ENCODE measurements at places on chromosomes 12 and 14.

DNA sequence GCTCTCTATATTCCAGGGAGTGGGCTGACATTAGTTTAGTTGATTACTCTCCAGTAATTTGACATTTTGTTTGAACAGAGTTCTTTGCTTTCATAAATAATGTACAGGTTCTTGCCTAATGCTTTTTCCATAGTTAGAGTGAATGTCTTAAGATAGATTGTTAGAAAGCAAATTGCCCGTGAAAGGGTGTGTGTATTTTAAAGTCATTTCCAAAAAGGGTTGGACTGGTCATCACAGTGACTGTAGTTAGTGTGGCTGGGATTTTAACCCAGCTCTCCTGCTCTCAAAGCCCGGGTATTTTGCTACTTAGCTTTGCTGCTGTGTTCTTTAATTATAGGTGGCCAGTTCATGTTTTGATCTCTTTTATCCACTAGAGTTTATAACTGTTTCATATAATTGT, 74.2 kb downstream of the DNAH10 start:
- DNase-seq = no peak

GRCh38 chr12:128467882-128468281, 200.9 kb downstream of the TMEM132C start:
- DNase-seq = no peak

DNA sequence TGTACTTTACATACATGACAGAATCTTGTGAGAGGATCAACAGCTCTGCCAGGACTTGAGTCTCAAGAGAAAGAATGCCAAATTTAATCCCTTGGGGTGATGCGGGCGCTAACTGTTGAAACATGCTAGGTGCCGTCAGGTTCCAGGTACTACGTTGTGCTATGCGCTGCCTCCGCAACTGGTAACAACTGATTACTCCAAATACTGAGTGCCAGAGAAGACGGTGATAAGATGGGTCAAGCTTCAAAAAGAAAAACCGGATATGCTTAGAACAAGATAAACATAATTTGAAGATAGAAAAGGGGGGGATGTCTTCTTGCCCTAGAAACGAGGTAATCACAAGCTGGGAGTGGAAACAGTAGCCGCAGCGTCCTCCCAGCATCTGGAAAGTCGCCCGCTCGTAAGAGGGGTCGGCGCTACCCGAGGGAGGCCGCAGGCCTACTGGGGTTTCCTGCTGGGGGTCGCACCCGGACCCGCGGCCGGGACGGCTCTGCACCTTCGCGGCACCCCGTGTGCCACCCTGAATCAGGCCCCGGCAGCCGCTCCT, 678 bp downstream of the ZBTB25 start:
- peak; percentile 29 for DNase-seq

- no peak for DNase-seq
These were observed 69.3 kb downstream of the NOC4L start for GRCh38 chr12:132213359-132214160.

DNA sequence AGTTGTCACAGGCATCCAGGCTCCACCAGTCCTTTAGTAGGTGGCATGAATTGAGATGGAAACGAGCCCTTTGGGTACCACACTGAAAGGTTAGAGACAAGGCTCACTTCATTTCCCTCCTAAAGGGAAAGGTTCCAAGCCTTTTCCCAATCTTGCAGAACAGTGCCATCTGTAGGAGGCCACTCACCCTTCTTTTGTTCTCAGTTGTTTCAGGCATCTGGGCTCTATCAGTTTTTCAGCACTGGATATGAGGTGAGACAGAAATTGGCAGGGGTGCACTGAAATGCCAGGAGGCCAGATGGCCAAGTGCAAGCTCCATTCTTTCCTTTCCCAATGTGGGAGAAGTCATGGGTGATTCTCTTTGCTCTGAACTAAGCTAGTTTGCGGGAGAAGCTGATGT, 15.2 kb downstream of the FBXO33 start:
- no peak for DNase-seq

GRCh38 chr12:81992461-81992860, 233.3 kb upstream of the PPFIA2 start:
- peak; percentile 48 for DNase-seq

DNA sequence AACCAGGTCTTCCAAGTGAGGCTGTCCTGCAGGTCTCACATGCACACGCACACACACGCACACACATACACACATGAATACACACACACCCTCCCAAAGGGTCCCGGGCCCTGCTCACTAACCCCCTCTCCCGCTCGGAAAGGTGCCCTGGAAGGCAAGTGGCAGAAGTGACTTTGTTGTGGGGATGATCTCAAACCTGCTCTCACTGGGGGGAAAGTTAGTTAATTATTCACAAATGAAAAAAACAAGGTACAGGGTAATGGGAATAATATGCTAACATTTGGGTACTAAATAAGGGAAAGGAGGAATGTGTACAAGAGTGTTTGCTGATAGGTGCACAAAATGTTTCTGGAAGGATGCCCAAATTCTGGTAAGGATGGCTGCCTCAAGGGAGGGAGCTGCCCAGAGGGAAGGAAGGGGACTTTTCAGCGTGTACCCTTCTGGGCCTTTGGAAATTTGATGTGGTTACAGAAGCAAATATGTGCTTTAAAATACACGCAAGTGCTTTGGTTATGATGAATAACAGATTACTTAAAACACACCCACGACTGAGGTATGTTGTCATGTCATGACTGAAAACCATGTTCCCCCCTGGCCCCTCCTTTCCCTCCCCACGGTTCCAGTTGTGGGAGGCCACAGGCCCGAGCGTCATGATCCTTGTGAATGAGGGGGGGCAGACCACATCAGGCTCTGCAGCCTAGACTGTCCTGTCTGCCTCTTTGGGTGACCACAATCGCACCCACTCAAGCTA, 43.3 kb upstream of the PLEKHG6 start:
- no peak for DNase-seq

- peak; percentile 52 for DNase-seq
These were observed 359.9 kb downstream of the RGS6 start for GRCh38 chr14:72291908-72292688.

DNA sequence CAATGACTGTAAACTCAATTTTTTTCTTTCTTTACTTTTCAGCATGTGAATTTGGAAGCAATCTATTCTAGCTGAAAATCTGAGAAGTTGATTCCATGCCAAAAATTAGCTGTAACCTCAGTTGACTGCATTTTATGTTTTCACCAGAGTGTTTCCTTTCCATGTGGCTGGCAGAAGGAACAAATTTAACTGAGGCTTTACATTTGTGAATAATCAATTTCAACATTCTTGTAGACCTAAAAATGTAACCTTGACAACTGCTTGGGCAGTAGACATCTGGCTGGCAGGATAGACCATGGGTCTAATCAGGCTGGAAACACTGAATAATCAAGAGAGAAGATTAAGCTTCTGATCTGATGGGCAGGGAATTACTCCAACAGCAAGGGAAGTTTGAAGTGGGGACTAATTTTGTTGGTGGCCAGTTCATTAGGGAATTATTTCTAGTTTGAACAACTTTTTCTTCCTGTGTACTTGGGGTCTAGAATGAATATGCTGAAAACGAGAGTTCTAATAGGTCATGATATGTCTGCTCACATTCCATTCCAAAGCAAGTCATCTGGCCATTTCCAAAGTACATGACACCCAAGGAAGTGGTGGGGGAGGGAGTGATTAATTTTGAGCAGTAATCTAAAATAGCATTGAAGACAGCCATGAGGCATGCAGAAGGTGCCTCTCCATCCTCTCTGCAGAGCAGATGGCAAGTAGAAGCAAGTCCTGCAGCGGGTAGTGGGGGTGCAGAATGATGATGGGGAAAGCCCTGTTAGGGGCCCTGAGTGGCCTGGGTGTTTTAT, 68.2 kb downstream of the ATP23 start:
- no peak for DNase-seq

- DNase-seq = no peak
These were observed 62.5 kb upstream of the PRICKLE1 start for GRCh38 chr12:42652048-42652447.
